Activated naive CD4-positive, alpha-beta T cell treated with anti-CD3 and anti-CD28 coated beads, Interleukin-2, amount 50 U/mL, for 72 hours (primary cell): ENCODE measurements at places on chromosomes 16 and 17. TPM values are rescaled to one million over a fixed set of nuclear protein-coding genes. Genes with fewer than 3 reads are reported as not detected.
A peak's percentile ranks its signal among the peaks of the same experiment; 100 is the strongest.

GRCh38 chr17:42198897-42199296 lies 4.6 kb upstream of the GHDC start:
- no peak for DNase-seq

DNA sequence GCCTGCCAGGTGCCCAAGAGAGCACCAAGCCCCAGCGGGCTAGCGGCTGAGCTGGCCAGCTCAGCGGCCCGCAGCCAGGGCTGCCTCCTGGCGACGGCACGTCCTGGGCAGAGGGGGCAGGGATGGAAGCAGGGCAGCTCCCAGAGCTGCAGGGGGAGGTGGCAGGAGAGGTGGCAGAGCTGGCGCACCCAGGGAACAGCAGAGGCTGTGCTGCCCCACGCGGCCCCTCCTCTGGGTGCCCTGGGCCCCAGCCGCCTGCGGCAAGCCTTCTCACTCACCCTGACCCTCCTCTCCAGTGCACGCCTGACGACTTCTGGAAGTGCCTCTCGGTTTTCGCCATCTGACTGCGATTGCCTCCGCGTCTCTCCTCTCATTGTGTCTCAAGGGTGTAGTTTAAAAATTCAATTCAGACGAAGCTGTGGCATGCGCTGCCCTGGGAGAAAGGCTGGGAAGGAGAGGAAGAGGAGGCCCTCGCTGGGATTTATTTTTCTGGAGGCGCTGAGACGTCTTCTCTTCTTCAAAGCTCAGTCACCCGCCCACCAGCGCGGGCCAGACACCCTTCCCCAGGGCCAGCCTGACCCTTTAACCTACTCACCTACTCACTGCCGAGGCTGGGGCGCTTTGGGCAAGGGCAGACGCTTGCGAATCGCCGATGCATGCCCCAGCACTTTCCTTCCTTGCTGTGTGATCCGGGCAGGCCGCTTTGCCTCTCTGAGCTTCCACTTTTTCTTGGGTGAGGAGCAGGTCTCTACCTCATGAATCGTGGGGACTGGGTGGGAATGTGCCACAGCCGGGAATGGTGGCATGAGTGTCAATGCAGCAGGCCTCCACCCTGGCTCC lies 24.9 kb downstream of the GSE1 start:
- no peak for DNase-seq

The CTRB1 gene
- total RNA-seq, result not detected

DNA sequence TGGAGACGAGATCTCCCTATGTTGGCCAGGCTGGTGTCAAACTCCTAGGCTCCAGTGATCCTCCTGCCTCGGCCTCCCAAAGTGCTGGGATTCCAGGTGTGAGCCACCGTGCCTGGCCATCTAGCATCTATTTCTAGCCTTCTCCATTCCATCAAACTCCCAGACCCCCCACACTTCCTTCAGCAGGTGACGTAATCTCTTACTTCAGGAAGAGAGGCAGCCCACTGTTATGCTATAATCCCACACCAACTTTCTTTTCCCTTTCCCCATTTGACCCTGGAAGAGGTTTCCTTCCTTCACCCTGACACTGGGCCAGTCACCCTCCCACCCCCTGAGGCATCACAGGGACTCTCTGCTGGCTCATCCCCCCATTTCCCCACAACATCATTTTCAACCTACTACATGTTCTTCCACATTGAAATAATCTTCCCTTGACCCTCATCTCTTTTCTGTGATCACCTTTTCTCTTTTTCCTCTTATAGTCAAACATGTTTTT lies 7.6 kb downstream of the ITGA2B start:
- no peak for DNase-seq

GRCh38 chr17:83192161-83192788 lies 112.9 kb downstream of the METRNL start:
- peak; percentile 2 for DNase-seq

The GPT2 gene
- total RNA-seq, result 11.1 TPM

DNA sequence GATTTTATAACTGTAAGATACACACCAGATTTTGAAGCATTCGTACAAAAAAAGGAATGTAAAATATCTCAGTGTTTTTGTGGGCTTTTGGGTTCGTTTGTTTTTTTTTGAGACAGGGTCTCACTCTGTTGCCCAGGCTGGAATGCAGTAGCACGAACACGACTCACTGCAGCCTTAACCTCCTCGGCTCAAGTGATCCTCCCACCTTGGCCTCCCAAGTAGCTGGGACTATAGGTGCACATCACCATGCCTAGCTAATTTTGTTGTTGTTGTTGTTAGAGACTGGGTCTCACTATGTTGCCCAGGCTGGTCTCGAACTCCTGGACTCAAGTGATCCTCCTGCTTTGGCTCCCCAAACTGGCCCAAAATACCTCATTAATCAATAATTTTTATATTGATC lies 15.9 kb downstream of the STAT5B start:
- DNase-seq, result no peak

DNA sequence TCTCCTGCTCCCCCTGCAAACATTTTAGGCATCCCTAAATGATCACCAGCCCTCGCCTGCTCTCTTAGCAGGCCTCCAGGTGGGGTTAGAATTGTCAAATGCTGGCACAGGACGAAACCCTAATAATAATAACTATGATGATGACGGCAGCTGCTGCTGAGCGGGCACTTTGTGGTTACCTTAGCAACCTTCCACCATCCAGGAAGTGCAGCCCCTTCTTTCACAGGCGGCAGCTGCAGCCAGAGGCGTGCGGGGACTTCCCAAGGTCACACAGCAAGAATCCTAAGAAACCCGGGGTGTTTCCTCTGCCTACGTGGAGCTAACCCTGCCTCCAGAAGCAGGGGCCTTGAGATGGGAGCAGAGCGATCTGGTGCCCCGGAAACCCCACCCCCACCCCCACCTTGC lies 22.4 kb upstream of the EIF1 start:
- DNase-seq, result no peak

The ABCA8 gene
- not detected for total RNA-seq

DNA sequence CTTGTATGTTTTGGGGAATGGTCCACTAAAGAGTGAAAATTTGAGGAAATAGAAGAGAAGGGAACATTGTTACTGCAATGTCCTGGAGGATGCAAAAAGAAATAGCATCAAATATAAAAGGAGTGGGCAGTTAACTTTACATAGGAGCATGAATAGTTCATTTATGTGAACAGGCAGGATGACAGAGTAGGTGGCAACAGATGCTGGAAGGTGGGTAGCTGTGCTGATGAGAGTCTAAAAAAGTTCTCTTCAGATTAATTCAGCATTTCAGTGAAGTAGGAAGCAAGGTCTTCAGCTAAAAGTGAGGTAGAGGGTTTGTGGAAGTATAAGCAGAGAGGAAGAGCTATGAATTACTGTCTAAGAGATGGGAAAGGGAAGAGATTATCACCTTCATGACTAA lies 276.5 kb downstream of the KIF2B start:
- no peak for DNase-seq

The STXBP4 gene
- total RNA-seq, result 2.8 TPM

The CD300LF gene
- not detected for total RNA-seq

GRCh38 chr16:71540-72401 lies 660 bp downstream of the RHBDF1 start:
- DNase-seq, result no peak

GRCh38 chr16:12150600-12150999 lies 174.1 kb downstream of the SNX29 start:
- DNase-seq, result no peak

- DNase-seq, result no peak
Observed at GRCh38 chr16:4690946-4691665, 2.3 kb upstream of the NUDT16L1 start.

The EVPLL gene
- 0.54 TPM for total RNA-seq

The ARHGAP44 gene
- total RNA-seq, result not detected

DNA sequence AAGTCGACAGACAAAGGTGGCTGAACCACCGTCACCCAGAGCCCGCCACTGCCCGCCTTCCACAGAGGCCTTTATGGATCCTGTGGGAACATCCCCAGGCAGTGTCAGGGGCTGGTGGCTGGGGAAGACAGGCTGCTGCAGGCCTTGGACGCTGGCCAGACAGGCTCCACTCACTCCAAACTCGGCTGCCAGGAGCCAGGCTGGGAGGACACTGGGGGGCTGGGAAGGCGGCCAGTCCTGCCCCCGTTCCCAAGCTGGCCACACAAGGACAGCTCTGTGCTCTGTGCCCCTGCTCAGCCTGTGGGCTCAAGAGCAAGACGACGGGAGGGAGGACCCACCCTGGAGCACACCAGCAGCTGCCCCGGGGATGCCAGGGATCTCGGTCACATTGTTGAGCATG lies 7.6 kb upstream of the LCAT start:
- no peak for DNase-seq

The HBQ1 gene
- total RNA-seq, result 2.1 TPM

DNA sequence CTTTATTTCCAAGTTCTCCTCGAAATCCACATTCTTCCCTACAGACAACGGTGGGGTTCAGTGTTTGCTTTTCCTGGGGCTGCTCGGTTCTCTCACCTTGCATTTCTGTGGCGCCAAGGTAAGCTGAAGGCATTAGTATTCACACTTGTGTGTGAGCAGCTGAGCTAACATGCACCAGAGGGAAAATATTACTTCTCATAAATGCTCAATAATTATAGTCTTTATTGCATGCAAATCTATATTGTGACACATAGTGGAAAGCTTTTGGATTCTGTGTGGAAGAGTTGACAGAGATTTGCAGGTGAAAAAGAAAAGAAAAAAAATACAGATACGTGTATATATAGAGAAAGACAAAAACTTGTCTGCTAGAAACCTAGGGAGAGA lies 411.8 kb downstream of the MAF start:
- no peak for DNase-seq

GRCh38 chr17:14304773-14305517 lies 4.1 kb downstream of the HS3ST3B1 start:
- no peak for DNase-seq

DNA sequence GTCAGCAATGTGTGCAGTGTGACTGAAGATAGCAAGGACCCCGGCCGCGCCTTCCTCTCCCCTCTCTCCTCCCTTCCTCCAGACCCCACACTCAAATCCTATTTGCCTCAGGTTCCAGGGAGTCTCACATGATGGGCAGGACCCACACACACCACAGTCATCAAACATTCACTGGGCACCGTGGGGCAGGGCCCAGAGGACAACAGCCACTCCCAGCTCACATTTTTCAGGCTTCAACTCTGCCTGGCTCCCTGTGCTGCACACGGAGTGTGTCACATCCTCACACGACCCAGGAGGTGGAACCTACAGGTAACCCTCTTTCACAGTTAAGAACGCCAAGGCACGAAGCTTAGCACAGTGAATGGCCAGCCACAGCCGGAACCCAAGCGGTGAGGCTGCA lies 30.5 kb downstream of the PEMT start:
- DNase-seq, result no peak

- DNase-seq, result no peak
Observed at GRCh38 chr16:57310801-57311200, 26.3 kb upstream of the PLLP start.

DNA sequence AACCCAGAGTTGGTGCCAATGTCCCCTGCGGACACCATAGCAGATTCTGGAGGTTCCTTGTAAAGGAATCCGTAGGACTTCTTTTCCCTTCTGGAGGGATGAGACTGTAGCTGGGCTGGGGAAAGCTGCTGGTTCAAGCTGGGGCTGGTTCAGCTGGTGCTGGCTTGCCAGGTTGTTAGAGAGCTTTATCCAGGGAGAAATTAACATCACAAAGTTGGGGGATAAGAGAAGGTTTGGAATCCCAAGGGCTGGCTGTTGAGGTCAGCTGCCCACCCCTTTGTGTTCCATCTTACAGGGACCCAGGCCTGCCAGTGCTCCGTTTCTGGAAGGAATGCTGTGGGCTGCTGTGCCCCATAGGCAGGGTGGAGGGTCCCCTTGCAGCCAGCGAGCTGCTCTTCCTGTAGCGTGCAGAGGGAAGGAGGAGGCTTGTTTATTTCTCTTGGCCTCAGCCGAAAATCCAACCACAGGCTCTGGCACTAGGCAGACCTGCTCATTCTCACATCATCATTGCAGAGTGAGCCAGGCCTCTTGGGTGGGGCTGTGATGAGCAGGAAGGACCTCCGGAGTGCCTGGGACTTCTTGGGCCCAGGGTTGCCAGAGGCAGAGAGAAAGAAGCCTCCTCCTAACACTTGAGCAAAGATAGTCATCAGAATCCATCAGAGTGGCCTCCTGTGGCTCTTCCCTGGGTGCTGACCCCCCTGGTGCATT lies 251.1 kb downstream of the SEC14L1 start:
- no peak for DNase-seq

The C17orf78 gene
- not detected for total RNA-seq

- no peak for DNase-seq
Observed at GRCh38 chr16:66169817-66170216, 196.7 kb upstream of the CDH5 start.

DNA sequence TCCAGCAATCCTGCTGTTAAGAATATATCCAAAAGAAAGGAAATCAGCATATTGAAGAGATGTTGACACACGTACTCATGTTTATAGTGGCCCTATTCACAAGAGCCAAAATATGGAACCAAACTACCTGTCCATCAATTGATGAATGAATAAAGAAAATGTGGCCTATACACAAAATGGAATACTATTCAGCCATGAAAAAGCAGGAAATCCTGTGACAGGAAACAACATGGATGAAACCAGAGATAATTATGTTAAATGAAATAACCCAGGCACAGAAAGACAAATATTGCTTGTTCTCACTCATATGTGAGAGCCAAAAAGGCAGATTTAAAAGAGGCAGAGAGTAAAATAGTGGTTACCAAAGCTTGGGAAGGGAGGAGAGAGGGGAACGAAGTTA lies 127.1 kb downstream of the KCNJ2 start:
- DNase-seq, result no peak

The FADS6 gene
- total RNA-seq, result not detected

- DNase-seq, result no peak
Observed at GRCh38 chr17:7912927-7913524, 3.1 kb downstream of the RNF227 start.

DNA sequence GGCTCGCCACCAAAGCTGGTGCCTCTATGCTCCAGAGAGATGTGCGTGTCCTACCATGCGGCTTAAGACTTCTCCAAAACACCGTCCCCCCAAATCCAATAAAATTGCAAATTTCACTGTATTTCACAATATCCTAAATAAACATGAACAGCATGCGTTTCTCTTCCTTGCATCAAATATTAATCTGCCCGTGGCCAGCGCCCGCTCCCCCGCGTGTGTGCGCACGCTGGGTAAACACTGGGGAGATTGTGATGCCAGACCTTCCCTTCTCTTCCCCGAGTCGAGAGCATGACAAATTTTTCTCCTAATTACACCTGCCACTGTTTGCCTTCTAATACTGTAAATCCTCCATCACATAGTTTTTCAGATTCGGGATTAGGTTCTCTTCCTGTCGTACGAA lies 148.1 kb downstream of the MRM1 start:
- DNase-seq, result no peak

DNA sequence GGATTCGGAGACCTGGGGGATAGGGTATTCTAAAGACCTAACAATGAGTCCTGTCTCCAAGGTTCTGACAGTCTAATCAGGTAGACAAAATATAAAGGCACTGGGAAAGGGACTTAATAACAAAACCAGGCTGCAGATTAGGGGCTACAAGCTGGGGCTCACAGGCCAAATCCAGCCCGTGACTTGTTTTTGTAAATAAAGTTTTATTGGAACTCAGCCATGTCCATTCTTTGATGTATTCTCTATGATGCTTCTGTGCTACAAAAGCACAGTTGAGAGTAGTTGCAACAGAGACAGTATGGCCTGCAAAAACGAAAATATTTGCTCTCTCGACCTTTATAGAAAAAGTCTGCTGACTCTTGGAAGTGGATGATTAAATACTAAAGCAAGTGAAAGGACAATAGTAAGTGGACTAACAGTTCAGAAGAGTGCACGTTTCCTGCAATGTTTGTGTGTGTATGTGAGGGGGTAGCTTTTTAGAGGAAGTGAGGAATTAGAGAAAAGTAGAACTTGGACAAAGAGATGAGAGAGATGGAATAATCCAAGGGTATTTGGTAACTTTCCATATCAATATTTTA lies 115.4 kb upstream of the ZFHX3 start:
- no peak for DNase-seq

- no peak for DNase-seq
Observed at GRCh38 chr16:88353232-88353631, 29.5 kb upstream of the ZNF469 start.
